ENCODE measurements at places on chromosomes 5 and 9.

DNA sequence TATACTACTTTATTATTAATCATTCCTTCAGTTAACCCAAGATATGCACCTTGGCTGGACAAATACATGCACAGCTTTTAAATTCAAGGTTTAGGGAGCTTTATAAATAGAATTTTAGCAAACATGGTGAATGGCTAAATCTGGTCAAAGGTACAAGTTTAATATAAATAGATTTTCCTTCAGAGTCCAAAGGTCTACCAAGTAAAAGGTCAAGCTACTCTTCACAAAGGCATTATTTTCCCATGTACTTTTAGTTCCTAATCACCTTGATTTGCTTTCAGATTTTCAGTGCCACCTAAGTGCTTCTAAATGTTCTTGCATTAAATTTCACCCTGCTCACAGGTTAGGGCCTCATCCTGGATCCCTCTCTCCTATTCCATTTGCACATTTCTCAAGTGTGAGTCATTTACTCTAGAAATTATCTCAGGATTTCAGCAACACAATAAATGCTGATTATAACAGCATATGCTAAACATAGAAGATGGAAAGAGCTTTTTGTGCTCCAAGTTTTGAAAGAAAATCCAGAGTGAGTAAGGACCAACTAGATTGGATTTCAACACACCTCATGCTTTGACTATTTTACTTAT is 459.4 kb upstream of the ITGA1 start:
- DNase-seq: no peak

DNA sequence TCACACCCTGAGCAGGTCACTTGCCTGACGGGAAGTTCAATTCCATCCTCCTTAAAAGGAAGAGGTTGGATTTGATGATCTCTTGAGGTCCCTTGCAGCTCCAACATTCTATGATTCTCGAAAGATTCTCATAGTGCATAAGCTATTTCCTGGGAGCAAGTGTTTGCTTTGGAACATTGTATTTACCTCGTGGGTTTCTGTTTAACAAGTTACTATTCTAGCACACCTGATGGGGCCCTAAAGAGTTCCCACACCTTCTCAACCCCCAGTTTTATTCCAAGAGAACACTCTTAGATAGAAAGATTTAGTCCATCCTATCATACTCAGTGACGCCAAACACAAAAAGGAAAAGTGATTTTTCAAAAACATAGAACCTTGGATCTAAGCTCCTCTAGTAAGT is 23.4 kb downstream of the NR4A3 start:
- DNase-seq: no peak

DNA sequence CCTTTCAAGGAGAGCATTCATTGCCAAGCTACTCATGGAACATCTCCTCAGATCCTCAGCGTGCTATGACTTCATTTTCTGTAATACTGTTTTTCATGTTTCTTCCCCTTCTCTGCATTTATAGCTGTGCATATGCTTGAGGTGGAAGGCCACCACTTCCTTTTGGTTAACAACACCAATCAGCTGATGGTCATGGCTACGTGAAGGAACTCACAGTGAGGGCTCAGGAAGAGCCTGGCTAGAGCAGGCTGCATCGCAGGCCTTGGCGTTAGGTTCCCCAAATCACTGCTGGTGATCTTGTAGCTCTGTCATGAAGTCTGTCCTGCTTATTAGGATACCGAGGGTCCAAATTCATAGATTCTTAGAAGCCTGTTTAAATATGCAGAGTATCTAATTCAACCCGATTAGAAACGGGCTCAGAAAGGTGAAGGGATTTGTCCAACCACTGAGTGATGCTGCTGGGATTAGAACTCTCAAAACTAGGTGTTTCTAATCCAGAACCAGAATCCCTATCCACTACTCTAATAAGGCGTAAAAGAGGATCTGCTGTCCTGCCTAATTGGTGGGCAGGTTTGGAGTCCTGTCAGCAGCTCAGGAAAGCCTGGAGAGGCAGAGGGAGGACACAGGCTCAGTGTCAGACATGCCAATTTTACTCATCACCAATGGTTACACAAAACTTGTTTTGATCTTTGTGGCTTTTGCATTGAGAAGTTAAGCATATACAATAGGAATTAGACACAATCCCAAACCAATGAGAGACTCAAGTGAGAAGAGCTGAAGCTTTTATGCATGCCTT is 7.5 kb downstream of the SYK start:
- DNase-seq: peak; percentile 36

- no peak for DNase-seq
These were observed 134.9 kb downstream of the TMEM167A start for GRCh38 chr5:82942083-82942881.

GRCh38 chr5:132268769-132269551 is 11.5 kb downstream of the PDLIM4 start:
- no peak for DNase-seq

GRCh38 chr9:88936668-88937067 is 54.6 kb upstream of the S1PR3 start:
- peak; percentile 28 for DNase-seq

All from CD4-positive, alpha-beta T cell treated with Interferon gamma for 1 hour (primary cell).